Glutamatergic neuron (in vitro differentiated cells): ENCODE measurements at places on chromosomes 6 and 20. TPM values are rescaled to one million over a fixed set of nuclear protein-coding genes. Genes with fewer than 3 reads are reported as not detected.
A peak's percentile ranks its signal among the peaks of the same experiment; 100 is the strongest.

- DNase-seq = no peak
These were observed 1.5 kb downstream of the TP53INP2 start for GRCh38 chr20:34705397-34706301.

- peak; percentile 53 for DNase-seq
These were observed 89.8 kb upstream of the PRSS16 start for GRCh38 chr6:27157459-27158315.

DNA sequence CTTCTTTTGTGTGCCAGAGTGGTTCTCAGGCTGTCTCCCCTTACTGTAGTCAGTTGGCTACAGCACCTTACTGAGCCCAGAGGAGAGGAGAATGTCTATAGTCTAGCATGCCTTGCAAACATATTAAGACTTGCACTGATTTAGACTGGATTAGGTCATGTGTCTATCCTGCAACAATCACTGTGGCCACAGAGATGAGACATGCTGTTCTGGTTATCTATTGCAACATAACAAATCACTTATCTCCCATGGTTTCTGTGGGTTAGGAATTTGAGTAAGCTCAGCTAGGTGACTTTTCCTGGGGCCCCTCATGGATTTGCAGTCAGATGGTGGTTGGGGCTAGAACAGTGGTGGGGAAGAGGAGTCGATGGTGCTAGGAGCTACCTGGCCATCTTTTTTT lies 261.3 kb downstream of the SOD2 start:
- DNase-seq = no peak

Gene MTFR2
- 1.9 TPM for total RNA-seq

DNA sequence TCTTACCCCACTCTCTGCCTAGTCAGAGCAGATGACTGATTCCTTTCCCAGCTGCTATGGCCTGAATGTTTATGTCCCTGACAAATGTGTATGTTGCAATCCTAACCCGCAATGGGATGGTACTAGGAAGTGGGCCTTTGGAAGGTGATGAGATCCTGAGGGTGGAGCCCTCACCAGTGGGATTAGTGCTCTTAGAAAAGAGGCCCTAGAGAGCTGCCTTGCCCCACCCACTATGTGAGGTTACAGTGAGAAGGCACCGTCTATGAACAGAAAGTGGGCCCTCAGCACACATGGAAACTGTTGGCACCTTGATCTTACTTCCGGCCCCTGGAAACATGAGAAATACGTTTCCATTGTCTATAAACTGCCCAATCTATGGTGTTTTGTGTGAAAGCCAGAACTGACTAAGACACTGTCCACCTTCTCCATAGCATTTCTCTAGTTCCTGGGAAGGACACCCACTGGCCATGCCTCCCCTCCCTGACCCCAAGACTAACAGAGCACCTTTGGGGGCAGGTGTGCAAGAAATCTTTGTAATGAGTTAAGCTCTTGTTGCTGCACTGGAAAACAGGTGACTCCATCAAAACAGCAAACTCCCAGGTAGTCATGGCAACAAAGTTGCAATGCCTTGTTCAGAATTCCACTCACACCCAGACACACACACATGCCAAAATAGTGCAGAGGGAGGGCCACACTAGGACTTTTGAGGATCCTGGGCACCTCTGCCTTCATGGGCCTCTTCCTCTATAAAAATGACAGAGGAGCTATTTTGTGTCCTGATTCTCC lies 16.2 kb downstream of the GABRR2 start:
- no peak for DNase-seq

- DNase-seq = no peak
These were observed 26.2 kb upstream of the RHAG start for GRCh38 chr6:49662892-49663261.

- DNase-seq = no peak
These were observed 25.1 kb downstream of the PXDC1 start for GRCh38 chr6:3726421-3726820.
